NCI-H460 (cell line): ENCODE measurements at places on chromosomes 16 and 17.

DNA sequence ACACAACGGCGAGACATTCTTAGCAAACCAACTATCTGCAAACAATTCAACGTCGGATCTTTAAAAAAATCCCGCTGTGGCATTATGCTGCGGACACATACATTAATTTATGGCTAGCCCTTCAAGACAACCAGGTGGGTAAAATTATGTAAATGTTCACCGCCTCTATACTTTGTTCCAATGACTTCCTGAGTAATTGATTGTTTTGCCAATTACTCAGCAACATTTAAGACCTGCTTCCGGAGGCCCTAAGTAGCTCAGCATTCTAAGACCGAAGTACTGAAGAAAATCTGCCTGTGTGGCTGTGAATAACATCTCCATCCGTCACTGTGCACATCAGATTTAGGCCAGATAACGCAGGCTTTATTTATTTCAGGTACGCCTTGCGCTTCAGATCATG lies 23.3 kb downstream of the QPRT start:
- DNase-seq = no peak

DNA sequence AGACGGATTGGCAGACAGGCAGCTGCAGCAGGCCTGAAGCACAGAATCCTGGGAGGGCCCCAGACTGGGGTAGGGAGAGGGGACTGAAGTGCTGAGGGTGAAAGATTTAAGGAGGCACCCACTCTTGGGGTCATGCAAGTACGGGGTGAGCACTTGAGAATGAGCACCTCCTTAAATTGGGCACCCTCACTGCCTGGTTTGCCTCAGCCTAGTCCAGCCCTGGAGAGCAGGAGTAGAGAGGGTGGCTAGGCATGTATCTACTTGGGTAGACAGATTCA lies 154.1 kb upstream of the CDC42EP4 start:
- DNase-seq = no peak

- no peak for DNase-seq
Measured at GRCh38 chr17:63700528-63701455, 867 bp upstream of the LIMD2 start.

GRCh38 chr17:4134721-4135120 lies 8.1 kb downstream of the ZZEF1 start:
- no peak for DNase-seq

GRCh38 chr16:7524419-7524818 lies 191.8 kb downstream of the RBFOX1 start:
- DNase-seq = no peak

DNA sequence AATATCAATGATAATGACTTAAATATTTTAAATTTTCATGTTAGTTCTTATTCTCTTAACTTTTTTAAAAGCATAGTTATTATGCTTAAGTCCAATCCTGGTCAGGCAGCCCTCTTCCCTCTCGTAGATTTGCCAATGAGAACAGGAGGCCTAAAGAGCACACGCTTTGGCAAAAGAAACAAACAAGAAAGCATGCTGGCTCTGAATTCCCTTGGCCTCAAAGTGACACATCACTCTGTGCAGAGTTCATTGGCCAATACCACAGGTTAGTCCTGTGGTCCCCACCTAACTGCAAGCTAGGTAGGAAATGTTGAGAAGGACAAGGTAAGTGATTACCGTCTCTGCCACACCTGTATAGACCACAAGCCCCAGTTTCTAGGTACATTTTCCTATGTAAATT lies 61.5 kb downstream of the MYO1D start:
- DNase-seq = no peak

DNA sequence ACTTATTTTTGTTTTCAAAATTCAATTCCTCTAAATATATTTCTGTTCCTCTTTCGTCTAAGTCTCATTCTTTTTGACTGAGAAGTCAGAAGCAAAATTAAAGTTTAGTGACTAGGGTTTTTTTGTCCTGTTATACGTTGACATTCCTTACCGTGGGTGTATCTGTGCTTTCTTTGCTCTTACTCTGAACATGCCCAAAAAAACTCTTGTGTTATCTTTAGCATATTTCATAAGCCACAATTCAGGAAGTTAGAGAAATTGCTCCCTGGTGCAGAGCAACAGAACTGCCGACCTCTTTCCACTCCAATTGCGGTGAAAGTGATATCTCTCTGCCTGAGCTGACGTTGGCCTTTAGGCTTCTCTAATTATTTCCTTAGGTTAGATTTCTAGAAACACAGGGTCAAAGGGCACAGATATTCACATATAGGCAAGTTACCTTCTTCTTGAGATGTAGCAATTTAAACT lies 65.7 kb downstream of the CENPV start:
- peak; percentile 16 for DNase-seq

DNA sequence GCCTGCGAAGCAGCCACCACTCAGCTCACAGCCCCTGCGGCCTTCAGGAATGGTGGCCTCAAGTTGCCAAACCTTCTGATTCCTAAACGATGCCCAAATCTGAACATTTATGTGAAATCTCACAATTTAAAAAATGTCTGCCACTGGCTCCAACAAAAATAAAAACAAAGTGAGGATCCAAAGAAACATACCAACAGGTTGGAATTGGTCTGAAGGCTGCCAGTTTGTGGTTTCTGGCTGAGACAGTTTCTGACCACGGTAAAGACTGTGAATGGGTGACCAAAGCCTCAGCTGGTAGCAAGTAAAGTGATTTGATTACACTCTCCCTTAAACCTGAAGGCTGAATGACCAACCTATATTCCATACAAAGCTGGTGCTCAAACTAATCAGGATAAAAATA lies 24.9 kb downstream of the LITAFD start:
- DNase-seq = no peak

DNA sequence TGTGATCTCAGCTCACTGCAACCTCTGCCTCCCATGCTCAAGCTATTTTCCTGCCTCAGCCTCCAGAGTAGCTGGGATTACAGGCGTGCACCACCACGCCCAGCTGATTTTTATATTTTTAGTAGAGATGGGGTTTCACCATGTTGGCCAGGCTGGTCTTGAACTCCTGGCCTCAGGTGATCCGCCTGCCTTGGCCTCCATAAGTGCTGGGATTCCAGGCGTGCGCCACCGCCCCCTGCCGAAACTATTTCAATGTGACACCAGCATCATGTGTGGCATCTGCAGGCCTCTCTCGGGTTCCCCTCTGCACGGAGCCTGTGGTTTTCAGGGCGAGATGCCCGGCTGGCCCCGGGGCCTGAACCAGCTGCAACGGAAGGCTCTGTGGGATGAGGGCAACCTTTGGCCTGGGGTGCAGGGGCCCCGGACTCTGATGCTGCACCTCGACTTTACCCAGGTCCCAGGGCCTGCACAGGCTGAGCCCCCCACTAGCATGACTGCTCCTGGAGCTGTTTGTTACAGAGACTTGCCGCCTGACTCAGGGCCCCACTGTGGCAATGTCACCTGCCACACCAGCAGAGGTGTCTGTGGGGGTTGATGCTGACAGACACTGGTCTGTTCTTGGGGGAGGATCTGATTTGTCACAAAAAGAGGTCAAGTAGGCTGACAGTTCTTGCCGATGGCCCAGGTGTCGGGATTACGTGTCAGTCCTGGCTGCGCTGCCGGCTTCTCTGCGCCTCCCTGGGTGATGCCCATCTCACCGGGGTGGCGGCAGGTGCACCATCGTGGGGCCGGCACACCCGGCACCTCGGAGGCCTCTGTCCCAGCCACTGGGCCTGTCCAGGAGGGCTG lies 8.6 kb upstream of the TEX19 start:
- no peak for DNase-seq

GRCh38 chr16:31348579-31348978 lies 6.4 kb upstream of the ITGAX start:
- no peak for DNase-seq

GRCh38 chr17:4739122-4740024 lies at the start of the genes CXCL16 and ZMYND15:
TSS of gene CXCL16 (minus strand) at chr17:4739928. CDS start at chr17:4739339, 589 bp downstream.
TSS of gene ZMYND15 (plus strand) at chr17:4739833. CDS start at chr17:4740549, 716 bp downstream.
- DNase-seq = peak; percentile 22

DNA sequence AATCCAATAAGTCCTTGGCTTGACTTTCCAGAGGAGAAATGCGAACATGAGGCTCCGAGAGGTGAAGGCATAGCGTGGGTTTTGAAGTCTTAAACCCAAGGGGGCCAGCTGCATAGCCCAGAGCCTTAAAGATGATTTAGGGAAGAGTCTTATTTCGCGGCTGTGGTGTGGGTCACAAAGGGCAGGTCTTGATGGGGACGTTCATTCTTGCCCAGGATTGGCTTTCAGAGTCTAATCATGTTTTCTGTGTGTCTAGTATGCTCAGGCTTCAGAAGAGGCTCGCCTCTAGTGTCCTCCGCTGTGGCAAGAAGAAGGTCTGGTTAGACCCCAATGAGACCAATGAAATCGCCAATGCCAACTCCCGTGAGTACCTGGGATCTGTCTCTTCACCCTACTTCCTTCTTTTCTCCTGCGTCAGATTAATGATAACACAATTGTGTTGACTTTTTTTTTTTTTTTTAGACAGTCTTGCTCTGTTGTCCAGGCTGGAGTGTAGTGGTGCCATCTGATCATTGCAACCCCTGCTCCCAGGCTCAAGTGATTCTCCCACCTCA lies 951 bp downstream of the RPL19 start:
- no peak for DNase-seq

- no peak for DNase-seq
Measured at GRCh38 chr17:76318586-76318985, 10.5 kb upstream of the QRICH2 start.

- DNase-seq = peak; percentile 26
Measured at GRCh38 chr16:54957403-54958166, 26.9 kb downstream of the IRX5 start.

- no peak for DNase-seq
Measured at GRCh38 chr17:6098050-6098822, 28.1 kb downstream of the WSCD1 start.

GRCh38 chr17:40935624-40936023 lies 1.8 kb downstream of the KRT23 start:
- no peak for DNase-seq

DNA sequence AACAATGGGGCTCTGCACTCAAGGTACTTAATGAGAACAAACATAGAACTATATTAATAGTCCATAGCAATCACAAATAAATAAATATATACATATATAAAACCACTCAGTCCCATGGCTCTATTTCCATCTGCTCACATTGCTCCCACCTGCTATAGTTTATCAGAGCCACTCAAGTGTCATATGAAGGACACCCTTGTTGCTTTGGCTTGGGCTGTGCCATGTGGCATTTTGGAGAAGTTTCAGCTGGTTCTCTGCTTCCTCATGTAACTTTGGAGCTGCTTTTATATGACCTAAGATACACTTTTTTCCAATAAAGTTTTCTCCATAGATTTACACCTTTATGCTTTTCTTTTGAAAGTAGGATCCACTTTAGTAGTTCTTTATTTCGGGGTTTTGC lies 126.4 kb downstream of the KCNJ2 start:
- DNase-seq = no peak

- DNase-seq = no peak
Measured at GRCh38 chr16:66832661-66833305, 2.0 kb upstream of the NAE1 start.
